ENCODE measurements at places on chromosomes 13 and 19.
A peak's percentile ranks its signal among the peaks of the same experiment; 100 is the strongest.

GRCh38 chr13:27151798-27152599 is 19.6 kb downstream of the USP12 start:
- peak; percentile 33 for DNase-seq

- no peak for DNase-seq
Measured at GRCh38 chr13:22169473-22169872, 498.6 kb downstream of the FGF9 start.

DNA sequence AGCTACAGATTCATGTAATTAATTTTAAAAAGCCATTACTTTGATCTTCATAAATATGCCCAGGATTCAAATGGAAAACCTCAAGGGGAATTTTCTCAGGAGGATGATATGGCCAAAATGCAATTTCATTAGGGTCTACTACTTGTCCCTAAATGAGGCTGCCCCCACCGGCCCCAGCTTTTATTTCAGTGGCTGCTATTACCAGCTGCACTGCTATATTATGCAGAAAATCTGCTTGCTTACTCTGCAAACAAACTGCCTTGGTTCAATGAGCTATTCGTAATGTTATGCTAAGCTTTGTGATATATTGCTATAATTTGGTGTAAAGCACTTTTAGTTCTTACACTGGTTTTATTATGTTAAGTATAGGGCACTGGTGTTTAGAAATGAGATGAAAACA is 137.3 kb upstream of the TMTC4 start:
- no peak for DNase-seq

DNA sequence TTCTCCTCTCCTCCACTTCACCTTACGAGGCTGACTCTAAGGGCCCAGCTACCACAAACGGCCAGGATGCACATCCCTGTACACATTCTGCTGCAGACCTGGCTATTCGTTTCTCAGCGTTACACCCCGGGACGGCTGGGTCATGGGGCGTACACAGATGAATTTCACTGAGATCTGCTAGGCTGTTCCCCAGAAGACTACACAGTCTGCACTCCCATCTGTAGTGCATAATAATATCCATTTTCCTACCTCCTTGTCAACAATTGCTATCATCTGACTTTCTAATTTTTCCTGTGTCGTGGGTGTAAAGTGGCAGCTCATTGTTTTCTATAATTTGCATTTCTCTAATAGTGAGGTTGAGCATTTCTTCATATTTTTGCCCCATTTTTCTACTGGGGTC is 85.7 kb downstream of the TM9SF2 start:
- no peak for DNase-seq

GRCh38 chr13:111526922-111527321 is 206.5 kb downstream of the TEX29 start:
- no peak for DNase-seq

- no peak for DNase-seq
Measured at GRCh38 chr19:16205205-16206045, 7.7 kb downstream of the AP1M1 start.

GRCh38 chr13:23748109-23748990 is 140.8 kb downstream of the MIPEP start:
- DNase-seq, result no peak

GRCh38 chr19:28482221-28482620 is 730.7 kb downstream of the UQCRFS1 start:
- no peak for DNase-seq

DNA sequence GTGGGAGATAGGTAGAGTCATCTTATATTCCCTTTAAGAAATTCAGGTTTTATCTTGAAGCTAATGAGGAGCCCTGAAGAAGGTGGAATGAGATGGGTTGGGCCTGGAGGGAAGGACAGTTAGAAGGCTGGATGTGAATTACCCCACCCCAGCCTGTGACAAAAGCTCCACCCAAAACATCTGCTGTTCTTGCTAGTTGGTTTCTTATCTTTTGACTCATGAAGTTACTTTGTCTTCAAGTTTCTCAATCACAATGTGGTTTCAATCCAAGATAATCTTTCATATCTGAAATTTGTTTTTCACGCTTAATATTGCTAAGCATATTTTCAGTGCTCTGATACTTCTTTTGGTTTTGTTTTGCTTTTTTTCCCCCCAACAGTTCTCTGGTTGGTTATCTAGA is 38.3 kb upstream of the HMGB1 start:
- peak; percentile 97 for DNase-seq

GRCh38 chr19:335486-336066 is 9.0 kb downstream of the MIER2 start:
- no peak for DNase-seq

DNA sequence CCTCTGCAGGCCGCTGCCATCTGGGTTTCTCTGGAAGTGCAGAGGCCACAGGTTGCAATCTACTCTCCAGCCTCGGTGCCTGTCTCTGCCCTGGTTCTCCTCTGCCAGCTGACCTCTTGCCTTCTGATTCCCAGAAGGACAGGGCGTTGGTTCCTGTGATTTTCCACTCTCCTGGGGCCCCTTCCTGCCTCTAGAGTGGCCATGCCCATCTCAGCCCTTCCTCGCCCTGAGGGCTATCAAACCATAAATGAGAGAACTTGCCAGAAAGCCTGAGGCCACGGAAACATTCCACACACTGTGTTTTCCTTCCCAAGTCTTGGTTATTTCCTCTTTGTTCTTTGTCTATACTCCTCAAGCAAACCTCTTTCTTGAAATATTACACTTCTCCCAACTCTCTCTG is 146.2 kb downstream of the SHISA2 start:
- no peak for DNase-seq

DNA sequence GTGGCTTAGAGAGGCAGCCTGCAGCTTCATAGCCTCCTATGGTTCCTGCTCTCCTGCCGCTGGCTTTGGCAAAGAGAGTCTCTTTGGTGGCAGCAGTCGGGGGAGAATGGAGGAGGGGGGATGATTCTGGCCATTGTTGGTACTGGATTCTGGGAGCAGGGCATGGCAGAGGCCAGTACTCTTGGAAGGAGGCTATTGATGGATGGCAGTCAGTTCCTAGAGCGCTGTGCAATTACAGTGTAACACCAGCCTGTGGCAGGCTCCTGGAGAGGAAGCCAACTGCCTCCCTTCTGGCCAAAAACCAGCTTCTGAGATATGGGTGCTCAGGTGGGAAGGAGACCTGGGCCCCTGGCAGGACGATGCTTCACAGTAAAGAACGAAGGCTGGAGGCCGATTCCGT is 47.9 kb upstream of the TMTC4 start:
- no peak for DNase-seq

DNA sequence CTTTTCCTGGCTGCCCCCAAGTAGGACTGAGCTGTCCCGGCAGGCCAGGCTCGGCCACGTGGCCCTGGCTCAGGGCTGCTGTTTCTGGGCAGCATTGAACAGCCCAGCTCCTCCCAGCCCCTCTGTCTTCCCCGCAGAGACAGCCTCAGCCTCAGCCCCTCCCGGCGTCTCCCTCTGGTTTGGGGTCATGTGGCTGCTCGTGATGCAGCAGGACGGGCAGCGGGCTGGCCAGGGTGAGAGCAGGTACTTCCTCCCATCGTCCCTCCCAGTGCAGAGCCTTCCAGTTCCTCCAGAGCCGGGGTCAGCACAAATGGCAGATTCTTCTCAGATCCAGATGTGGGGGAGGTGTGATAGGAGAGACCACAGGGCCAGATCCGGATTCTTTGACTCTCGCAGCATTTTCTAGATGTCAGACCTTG is 114.6 kb downstream of the KDM4B start:
- DNase-seq, result no peak

DNA sequence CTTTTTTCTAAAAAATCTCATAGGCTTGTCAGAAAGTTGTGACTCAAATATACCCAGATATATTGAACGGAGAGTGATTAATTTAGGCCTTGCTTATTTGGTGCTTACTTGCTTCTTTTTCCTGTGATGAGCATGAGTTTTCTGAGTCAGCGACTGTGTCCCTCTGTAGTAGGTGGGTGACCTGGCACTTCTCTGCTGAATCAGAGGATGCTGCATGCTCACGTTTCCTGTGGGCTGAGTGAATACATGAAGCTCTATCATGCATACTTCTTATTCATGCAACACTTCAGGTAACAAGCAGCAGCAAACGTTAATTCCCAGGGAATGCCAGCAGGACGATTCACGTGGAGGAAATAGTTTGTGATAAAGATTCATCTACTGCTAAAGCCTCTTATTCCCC is 245.0 kb downstream of the KLF5 start:
- DNase-seq, result no peak

DNA sequence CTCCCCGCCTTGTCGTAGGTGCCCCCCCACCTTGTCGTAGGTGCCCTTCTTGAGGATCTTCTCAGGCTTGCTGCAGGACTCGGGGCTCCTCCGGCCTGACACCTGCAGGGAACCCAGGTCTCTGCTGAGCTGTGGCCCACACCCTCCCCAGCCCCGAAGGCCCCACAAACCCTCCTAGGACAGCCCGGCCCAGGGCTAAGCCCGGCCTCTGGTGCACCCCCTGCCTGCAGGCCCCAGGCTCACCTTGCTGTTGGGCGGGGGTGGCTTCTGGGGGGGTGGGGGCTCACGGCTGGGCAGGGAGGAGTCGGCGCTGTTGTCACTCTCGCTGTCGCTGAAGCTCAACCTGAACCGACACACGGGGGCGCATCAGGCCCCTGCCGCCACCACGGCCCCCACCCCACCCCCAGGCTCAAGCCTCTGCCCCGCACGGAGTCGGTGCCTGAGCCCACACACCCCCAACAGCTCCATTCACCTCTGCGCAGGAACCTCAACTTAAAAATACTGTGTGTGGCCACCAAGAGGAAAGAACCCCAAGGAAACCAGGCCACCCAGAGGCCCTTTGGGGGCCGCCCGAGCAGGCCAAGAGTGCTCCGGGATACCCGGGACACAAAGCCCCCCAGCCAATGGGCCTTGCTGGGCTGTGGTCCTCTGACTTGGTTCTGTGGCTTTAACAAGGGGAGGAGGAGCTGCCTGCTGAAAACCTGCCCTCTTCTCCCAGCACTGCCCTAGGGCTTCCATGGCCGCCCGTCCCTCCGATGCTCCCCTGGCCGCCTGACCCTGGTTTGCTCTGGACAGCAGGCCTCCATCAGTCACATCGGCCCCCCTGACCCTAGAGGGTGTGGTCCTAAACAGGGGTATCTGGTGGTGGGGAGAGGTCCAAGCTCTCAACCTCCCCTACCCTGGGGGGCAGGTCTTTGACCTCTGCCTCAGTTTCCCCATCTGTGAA is 65.8 kb downstream of the MLLT1 start:
- DNase-seq, result no peak

DNA sequence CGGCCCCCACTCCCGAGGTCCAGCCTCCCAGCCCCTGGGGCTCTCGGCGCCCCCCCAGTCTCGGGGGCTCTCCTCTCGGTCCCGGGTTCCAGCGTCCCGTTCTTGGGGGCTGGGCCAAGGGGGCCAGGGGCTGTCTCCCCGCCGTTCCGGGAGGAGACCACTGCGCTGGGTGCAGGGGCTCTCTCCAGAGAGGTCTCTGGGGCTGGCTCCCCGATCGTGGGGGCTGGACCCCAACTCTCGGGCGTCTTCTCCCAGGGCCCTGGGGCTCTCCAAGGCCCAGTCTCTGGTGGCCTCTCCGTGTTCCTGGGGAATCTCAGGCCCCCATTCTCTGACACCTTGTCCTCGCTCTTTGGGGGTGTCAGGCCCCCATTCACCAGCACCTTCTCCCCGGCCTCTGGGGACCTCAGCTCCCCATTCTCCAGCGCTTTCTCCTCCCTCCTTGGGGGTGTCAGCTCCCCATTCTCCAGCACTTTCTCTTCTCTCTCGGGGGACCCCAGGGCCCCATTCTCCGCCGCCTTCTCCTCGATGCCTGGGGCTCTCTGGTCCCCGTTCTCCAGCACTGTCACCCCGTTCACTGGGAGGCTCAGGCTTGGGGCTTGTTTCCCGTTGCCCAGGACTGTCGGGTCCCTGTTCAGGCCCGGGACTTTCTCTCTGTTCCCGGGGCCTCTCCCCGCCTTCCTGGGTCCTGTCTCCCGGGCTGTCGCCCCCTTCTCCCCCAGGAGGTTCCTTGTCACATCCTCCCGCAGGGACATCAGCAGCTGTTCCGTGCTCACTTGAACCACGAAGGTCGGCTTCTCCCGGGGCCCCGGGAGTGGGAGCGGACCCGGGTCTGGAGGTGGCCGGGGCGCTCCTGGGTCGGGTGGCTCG is 13.7 kb downstream of the LMTK3 start:
- no peak for DNase-seq

- peak; percentile 66 for DNase-seq
Measured at GRCh38 chr13:46668302-46668720, 115.3 kb downstream of the LRCH1 start.

DNA sequence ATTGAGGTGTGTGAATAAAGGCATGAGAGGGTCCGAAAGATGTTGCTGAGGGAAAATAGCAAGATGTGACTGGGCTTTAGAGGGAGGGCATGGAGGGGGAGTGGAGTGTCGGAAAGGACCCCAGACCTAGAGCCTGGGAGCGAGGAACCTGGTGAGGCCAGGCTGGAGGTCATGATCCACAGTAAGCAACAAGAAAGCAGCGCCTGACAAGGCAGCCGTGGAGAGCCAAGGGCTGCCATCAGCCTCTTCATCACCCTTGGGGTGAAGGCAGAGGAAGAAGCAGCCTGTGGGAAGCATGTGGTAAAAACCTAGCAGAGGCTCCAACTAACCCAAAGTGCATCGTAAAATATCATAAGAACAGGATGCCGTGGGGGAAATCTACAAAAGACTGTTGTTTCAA is 162.8 kb upstream of the SOX1 start:
- DNase-seq, result no peak

DNA sequence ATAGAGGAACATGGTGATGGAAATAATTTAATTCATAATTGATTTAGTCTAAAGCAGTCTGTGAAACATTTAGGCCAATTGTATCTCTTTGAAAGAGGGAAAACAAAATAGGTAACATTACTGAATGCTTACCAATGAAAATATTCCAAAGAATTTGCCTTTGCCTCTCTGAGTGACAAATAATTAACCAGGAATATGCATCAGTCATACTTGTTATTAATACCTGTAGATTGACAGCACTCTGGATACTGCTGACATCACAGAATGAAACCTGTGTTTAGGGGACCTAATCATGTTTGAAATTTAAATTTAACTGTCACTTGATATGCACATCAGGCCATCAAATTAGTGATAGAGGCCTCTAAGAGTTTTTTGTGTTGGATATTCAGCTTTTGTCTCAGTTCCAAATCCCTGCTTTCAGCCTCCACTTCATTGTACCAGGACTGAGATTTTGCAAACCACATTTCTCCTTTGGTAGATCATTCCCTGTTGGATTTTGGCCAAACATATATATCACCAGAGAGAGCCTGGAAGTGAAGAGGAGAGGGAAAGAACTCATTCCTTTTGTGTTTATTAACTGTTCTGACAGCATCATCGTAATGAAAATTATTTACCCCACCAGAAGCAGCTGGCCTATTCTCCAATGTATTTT is 64.8 kb upstream of the KLHL1 start:
- DNase-seq, result no peak

- no peak for DNase-seq
Measured at GRCh38 chr13:103523858-103524257, 457.6 kb upstream of the SLC10A2 start.

Measured in hematopoietic multipotent progenitor cell treated with erythropoietin and hydrocortisone succinate and interleukin-3 and kit ligand, for 8 days (in vitro differentiated cells).